ENCODE measurements at places on chromosomes 2 and 18.

GRCh38 chr2:150271952-150272802 is 215.3 kb downstream of the RND3 start:
- DNase-seq: no peak

DNA sequence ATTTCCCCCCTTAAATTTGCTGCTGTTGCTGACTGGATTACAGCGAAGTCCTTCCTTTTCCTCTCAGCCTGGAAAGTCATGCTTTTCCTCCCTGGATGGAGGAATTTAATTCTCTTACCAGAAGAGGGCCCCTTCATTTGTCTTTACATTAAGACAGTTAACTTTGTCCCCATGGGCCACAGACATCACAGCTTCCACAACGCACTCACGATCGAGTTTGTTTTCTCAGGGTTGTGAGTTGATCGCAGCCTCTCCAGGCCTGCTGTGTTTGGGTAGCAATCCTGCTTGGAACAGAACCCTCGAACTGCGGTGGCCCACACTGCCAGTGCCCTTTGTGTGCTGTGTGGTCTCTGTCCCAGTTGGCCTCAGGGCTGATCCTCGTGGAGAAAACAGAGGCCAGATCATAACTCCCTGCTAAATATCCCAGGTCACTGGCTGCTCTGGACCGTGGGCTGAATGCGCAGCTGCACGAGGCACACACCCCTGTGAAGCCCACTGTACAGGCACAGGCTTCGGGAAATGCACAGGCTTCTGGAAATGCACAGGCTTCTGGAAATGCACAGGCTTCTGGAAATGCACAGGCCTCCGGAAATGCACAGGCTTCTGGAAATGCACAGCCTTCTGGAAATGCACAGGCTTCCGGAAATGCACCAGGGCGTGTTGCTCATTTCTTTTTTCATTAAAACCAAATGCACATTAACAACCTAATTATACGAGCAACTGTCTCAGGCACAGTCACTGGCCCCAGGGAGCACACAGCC is 2.2 kb upstream of the PDIA6 start:
- DNase-seq: no peak

DNA sequence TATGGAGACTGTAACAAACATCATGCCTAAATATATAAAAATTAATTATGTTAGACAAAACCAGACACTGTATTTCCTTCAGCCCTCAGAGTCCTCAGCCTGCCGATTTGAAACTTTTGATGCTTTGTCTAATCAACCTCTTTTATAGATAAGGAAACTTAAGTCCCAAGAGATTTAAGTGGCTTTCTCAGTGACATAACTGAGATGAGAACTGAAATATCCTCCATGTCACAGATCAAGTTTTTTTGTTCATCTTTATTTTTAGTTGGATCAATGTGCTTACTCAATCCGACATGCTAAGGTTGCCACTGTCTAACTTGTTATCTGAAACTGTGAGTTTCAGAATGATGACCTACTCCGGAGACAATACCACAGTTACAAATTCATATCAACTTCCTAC is 72.3 kb downstream of the BARD1 start:
- DNase-seq: no peak

GRCh38 chr2:173684896-173685459 is 280.2 kb downstream of the SP3 start:
- DNase-seq: no peak

- DNase-seq: no peak
Observed at GRCh38 chr2:157460384-157460837, 16.5 kb upstream of the CYTIP start.

Measured in NCI-H2029 treated with DMSO at 0.1 percent for 48 hours (cell line).